ENCODE measurements at places on chromosomes 5 and 9. TPM values are rescaled to one million over a fixed set of nuclear protein-coding genes. Genes with fewer than 3 reads are reported as not detected.

The SPINK7 gene
- total RNA-seq: not detected

The CDC25C gene
- total RNA-seq: 2.3 TPM

The ZNF354C gene
- total RNA-seq: 59.6 TPM

The GARIN3 gene
- not detected for total RNA-seq

The LCNL1 gene
- total RNA-seq: 0.16 TPM

The PGM5 gene
- 5.6 TPM for total RNA-seq

The LHX3 gene
- total RNA-seq: not detected

DNA sequence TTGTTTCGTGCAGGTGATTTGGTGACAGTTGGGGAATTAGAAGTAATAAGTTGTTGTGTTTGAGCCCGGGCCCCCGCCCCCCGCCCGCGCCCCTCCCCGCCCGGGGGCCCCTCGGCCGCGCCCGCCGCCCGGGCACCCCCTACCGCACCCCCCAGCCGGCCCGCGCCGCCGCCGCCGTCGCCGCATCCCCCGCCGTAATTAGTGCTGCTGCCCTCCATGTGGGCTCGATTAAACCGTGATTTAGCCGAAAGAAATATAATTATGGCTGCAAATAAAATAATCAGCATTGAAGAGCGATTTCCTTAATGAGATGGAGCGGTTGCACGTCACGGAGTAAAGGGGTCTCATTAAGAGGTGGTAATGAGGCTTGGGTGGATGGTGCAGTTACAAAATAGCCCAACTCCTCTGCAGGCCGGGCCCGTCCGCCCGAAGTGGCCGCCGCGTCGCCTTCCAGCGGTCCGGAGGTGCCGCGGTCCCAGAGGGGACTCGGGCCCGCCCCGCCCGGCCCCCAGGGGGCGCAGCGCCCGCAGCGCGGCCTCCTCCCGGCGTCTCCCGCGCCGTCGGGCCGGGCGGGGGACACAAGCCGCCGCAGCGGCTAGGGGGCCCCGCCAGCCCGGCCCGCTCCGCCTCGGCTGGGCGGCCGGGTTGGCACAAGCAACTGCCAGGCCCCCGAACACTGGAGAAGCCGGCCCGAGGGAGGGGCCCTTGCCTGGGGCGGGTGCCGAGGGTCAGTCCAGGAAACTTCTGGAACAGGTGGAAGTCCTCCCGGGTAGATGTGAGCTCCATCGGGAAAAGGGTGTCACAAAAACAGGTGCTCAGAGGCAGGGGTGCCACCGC, 6.9 kb upstream of the OTP start:
- no peak for DNase-seq

DNA sequence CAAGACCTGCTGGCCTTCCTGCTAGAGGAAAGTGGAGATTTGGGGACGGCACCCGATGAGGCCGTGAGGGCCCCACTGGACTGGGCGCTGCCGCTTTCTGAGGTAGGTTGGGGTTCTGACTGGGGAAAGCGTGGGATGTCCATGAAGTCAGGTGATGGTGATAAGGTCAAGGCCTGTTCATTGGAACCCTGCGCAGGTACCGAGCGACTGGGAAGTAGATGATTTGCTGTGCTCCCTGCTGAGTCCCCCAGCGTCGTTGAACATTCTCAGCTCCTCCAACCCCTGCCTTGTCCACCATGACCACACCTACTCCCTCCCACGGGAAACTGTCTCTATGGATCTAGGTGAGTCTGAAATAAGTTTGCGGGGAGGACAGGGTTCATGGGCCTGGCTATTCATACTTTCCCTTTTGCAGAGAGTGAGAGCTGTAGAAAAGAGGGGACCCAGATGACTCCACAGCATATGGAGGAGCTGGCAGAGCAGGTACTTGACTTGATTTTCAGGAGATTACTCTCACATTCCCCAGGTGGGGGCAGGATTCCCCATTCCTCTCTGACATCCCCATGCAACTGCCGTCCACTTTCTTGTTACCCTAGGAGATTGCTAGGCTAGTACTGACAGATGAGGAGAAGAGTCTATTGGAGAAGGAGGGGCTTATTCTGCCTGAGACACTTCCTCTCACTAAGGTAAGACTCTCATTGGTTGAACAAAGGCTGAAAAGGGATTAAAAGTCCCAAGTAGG, 505 bp downstream of the CREB3 start:
- no peak for DNase-seq

- no peak for DNase-seq
These were observed 3.0 kb downstream of the TLE4 start for GRCh38 chr9:79574781-79575180.

- no peak for DNase-seq
These were observed 23.5 kb downstream of the DUSP1 start for GRCh38 chr5:172747471-172747870.

DNA sequence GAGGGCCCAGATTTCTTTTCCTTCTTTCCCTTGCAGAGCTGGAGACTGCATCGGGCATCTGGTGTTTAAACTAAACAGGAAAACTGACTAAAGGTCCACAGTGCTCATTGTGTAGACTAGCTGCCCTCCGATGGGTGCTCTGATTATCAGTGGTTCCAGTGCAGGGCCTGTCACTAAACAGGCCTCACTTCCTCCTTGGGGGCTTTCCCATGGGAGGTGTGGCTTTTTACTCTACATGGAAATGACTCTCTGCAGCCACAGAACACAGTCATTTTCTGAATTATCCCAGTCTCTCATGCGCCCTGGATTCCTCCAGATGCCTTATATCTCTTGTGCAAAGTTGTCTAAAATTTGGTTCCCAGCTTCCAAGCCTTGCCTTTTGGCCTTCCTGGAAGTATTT, 199.2 kb downstream of the TRIO start:
- DNase-seq: no peak

DNA sequence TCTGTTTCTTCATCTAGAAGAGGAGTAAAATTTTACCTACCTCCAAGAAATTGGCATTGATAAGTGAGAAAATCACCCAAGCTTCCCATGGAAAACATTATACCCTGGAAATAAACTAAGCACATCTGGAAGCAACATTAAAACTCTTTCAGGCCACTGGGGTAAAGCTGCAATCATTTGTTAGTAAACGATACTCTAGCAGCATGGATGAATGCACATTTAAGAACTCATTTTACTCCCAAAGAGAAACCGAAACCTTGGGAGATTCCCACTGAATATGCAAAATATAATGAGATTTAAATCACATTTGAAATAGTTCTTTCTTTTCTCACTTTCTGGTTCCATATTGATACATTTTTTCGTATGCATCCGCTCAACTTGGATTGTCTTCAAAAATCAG, 467.5 kb downstream of the EFNA5 start:
- no peak for DNase-seq

DNA sequence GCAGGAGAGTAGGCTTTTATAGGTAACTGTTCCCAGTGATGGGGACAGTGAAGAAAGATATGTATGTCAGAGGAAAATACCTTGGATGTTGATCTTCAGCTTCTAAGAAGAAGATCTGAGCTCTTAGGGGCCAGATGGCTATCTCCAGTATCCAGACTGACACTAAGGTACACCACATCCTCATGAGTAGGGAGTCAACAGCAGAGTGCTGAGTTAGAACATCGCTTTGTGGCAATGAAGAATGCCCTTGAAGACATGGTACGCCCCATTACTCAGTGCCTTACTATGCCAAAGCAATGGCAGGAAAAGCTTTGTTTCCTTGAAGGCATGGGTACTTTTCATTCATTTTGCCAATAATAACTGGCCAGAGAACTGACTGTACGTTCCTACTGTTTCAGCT, 263.7 kb downstream of the CEMIP2 start:
- DNase-seq: no peak

DNA sequence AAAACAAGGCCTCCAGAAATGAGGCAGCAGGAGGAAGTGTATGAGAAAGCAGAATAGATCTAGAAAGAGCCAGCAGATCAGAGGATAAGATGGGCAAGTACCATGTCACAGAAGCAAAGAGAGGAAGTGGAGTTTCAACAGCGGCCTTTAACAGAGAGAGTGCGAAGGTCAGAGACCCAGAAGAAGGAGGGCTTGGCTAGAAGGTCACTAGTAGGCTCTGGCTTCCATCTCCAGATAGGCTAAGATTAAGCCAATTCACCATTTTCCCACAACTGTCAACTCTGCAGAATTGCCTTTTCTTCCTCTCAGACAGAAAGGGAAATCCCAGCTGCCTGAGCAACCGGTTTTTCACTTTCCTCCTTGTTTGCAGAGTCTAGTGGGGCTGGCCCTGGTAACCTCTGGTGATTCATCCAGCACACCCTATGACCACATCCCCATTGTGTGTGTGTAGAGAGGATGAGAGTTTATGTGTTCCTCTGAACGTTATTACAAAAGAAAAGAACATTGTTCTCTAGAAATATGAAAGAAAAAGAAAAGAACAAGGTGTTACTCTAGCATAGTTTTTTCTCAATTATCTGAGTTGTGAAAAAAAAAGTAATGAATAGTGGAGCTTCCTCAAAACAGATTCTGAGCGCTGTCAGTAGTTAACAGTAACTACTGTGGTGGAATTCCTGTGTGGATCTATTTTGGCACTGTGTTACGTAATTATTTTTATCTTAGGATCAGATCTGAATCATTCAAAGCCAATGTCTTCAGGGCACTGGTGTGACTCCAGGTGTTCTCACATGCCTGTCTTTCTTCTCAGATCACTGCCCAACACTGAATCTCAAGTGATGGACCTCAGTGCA, 220.4 kb downstream of the ARRDC3 start:
- peak; percentile 20 for DNase-seq

GRCh38 chr9:126722922-126723806, 81.7 kb upstream of the ZBTB43 start:
- DNase-seq: peak; percentile 50

DNA sequence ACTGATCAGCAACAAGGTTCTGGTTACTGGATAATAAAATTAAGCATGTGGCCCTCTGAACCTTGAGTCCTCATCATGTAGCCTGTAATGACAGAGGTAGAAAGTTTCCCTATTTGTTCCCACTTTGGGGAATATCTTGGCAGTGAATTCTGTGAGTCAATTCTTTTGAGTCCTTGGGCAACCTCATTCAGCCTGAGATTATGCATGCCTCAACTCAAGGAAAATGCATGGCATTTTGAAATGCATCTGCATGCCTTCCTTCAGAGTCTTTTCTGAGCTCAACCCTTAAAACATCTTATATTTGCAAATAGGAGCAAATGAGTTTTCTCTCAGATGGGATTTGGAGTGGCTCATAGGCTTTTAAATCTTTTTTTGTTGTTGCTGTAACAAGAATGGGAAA, 218.1 kb upstream of the CD180 start:
- DNase-seq: no peak

- peak; percentile 47 for DNase-seq
These were observed 637 bp upstream of the SMC5 start for GRCh38 chr9:70257991-70258691.

- no peak for DNase-seq
These were observed 25.9 kb downstream of the BRINP1 start for GRCh38 chr9:119343059-119343990.

GRCh38 chr9:69748304-69748703, 11.5 kb downstream of the PTAR1 start:
- no peak for DNase-seq

DNA sequence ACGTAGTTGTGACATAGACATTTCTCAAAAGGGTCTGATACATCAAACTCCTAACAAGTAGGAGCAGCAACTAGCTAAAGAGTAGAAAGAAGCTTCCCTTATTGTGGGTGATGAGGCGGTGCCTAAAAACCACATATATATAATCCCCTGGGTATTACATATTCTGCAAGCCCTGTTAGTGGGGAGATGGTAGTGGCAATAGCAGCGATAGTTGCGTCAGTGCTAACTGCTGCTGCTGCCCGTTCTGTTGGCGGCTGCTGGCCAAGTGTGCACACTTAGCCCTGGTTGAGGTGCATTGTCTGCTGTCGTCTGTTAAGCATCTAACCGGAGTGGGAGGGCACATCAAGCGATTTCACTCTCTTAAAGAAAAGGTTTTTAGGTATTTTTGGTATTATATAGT, 35.8 kb downstream of the VLDLR start:
- no peak for DNase-seq

- no peak for DNase-seq
These were observed 67.4 kb upstream of the ZNF618 start for GRCh38 chr9:113808391-113809358.

DNA sequence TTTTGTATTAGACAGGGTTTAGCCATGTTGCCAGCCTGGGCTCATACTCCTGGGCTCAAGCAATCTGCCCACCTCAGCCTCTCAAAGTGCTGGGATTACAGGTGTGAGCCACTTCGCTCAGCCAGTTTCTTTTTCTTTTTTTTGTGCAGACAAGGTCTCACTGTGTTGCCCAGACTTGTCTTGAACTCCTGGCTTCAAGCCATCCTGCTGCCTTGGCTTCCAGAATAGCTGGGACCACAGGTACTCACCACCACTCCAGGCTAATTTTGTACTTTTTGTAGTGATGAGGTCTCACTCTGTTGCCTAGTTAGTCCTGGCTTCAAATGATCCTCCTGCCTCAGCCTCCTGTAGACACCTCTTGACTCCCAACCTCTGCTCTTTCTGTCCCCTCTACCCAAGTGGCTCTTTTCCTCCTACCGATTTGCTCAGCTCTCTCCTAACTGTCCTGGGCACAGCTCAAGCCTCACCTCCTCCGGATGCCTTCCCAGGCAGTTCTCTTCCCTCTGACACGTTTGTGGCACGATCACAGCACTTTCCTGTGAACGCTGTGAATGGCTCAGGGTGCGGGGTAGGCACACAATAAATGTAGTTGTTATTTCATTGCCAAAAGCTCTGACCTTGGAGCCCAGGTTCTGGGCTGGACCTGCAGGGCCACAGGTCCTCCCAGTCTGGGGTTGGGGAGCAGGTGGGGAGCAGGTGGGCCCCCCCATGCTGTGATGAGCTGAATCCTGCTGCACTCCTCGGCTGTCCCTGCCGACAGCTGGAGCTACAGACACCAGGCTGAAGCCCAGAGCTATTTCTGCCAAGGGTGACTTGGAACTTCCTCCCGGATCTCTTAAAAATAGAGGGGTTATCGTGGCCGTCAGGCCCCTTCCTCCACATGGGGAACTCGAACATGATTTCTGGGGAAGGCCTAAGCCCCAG, 23.9 kb downstream of the GFI1B start:
- DNase-seq: no peak

DNA sequence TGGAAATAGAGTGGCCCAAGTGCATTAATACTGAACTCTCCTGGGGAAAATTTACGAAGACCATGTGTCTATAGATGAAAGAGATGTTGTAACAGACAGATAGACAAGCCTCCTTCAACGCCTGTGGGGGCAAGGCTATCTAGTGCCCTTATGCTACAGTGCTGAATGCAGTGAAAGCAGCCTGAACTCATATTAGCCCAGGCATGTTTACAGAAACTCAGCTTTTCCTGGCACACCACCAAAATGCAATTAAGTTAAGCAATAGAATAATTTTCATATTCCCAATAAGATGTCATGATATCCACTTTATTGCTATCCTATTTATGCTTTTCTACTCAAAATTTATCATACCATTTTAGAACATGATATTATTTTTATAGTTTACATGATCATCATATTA, 277.0 kb downstream of the DIRAS2 start:
- DNase-seq: no peak

Measured in occipital lobe (tissue), 3 donors.